ENCODE measurements at places on chromosomes 13 and 19.

- no peak for DNase-seq
These were observed 31.7 kb upstream of the PCDH8 start for GRCh38 chr13:52879950-52880741.

GRCh38 chr19:44696939-44697669 lies 1.8 kb upstream of the CEACAM16 start:
- no peak for DNase-seq

GRCh38 chr13:66895780-66896179 lies 334.4 kb downstream of the PCDH9 start:
- no peak for DNase-seq

GRCh38 chr19:16417660-16418596 lies 53.8 kb downstream of the EPS15L1 start:
- peak; percentile 40 for DNase-seq

GRCh38 chr19:48244281-48244680 lies 11.4 kb downstream of the CARD8 start:
- DNase-seq: no peak

- no peak for DNase-seq
These were observed 3.9 kb downstream of the LRFN1 start for GRCh38 chr19:39316627-39317321.

GRCh38 chr19:40089462-40089861 lies 1.3 kb downstream of the ZNF780A start:
- no peak for DNase-seq

DNA sequence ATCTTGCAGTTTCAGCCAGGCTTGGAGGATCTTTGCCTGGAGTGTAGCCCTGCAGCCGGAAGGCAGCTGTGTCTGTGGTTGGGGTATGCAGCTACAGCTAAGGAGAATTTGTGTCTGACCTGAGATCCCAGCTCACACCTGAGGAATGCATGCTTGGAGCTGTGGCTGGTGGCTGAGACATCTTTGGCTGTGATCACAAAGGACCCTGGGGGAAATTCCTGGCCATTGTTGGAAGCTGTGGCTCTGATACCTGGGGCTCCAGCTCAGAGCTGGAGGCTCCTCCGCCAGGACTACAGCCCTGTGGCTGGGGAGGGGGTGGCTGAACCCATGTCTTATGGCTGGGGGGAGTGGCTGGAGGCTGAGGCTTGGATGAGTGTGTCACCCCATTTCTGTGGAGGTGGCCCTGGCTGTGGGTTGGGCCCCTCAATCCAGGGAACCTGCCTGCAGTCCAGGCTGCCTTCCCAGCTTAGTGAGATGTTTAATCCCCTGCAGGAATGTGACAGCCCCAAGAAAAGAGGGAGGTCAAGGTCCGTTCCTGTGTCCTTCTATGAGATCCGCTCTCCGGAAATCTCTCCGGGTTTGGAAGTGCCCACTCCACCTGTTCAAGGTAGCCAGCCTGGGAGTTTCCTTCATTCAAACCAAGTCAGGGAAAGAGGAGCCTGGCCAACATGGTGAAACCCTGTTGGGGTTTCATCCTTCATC lies 27.6 kb downstream of the ARHGEF18 start:
- no peak for DNase-seq

DNA sequence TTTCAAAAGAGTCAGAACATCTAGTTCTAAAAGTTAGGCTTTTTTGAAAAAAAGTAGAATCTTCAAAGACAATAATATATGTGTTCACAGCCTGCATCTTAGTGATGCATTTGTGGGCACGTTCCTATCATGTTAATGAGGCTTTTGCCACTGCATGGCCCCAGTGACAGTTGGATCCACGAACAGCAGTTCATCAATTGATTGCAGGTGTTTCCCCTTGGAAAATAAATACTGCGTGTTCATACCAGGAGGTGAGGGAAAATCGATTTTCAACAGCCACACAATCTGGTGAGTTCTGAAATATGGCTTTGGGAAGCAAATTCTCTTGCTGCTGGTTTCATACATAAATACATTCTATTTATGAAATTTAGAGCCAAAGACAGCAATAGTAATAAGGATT lies 343.8 kb upstream of the SLC10A2 start:
- no peak for DNase-seq
